SK-MEL-5 (cell line): ENCODE measurements at places on chromosomes 16 and 17. TPM values are rescaled to one million over a fixed set of nuclear protein-coding genes. Genes with fewer than 3 reads are reported as not detected.

Gene MC1R
- total RNA-seq: 14.3 and 17.2 TPM in 2 replicates

Gene TBC1D28
- not detected in 2 replicates for total RNA-seq

Gene CD300C
- 0.26 TPM in 1 of 2 replicates, not detected in the other for total RNA-seq

- DNase-seq: peak; percentile 71
Observed at GRCh38 chr16:10579965-10580882, at the start of gene EMP2. EMP2 (minus strand) TSS chr16:10580598; CDS start chr16:10547617, 32,981 bp downstream.

- no peak for DNase-seq
Observed at GRCh38 chr16:59259950-59260319, 525.8 kb upstream of the GOT2 start.

GRCh38 chr17:79891113-79891730 is 52.0 kb upstream of the CBX4 start:
- DNase-seq: no peak
